ENCODE measurements at places on chromosomes 11 and 22.

DNA sequence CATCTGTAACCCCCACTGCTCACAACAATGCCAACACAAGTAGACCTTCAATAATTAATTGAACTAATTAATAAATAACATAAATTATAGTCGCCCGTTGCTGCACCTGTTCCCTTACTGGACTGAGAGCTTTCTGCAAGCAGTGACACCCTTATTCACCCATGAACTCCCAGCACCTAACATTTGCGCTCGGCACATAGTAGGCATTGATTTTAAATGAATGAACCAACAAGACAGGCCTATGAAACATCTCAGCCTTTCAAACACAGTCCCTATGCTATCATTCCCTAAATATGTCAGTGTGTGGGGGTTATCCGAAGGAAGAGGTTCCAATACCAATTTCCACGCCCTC, 1.1 kb downstream of the THAP12 start:
- no peak for DNase-seq

GRCh38 chr22:40022536-40023240, 27.9 kb downstream of the FAM83F start:
- DNase-seq: no peak

GRCh38 chr22:25367756-25368155, 148.3 kb downstream of the CRYBB2 start:
- DNase-seq: no peak

GRCh38 chr22:48061726-48062125, 1299.3 kb downstream of the TBC1D22A start:
- no peak for DNase-seq

GRCh38 chr22:48417225-48418070, 1410.2 kb downstream of the BRD1 start:
- no peak for DNase-seq

- no peak for DNase-seq
These were observed 76.6 kb downstream of the USP35 start for GRCh38 chr11:78265326-78265725.

DNA sequence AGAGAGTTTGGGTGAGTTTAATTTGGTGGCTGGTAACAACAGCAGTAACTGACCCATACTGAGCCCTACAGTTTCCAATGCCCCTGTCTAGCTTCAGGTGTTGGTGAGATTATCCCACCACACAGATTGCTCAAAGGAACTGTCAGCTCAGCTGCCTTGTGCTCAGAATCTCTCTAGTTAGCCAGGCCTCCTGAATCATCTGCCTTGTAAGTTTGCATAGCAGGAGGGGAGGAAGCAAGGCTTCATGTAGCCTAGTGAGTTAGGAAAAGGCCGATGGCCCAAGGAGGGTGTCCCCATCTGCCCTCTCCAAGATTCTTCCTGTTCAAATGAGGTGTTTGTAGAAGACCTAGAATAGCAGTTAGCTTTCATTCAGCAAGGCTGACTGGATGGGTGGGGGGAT, 74.3 kb downstream of the MICAL2 start:
- DNase-seq: no peak

- peak; percentile 19 for DNase-seq
These were observed at the start of gene GNAZ for GRCh38 chr22:23070418-23071229. GNAZ (plus strand) TSS chr22:23070519; CDS start chr22:23095696, 25,177 bp downstream.

GRCh38 chr11:101003468-101003867, 126.1 kb downstream of the PGR start:
- DNase-seq: no peak

DNA sequence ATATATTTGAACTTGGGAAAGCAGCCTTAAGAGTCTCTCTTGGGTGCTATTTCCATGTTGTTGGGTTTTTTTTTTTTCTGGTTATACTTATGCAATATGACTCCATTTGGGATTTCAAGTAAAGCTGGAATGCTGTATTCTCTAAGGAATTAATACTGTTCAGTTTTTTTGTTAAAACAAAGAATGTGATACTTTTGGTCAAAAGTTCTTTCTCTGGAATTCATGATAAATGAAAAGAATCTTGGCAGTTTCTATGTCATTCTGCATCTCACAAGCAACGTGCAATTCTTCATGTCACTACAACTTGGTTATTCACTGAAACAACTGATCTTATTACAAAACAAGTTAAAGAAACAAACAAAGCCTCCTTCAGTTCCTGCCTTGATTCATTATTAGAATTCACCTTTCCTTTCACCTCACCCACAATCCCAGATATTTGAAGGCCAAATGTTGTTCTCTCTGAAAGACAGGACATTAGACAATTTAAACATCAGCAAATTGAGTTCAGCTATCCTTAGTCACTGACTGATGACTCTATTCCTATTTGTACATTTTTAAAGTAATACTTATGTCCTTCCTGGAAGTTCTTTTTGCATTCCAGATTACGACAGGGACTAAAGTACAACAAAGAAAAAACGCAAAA, 176.2 kb downstream of the SBF2 start:
- no peak for DNase-seq

DNA sequence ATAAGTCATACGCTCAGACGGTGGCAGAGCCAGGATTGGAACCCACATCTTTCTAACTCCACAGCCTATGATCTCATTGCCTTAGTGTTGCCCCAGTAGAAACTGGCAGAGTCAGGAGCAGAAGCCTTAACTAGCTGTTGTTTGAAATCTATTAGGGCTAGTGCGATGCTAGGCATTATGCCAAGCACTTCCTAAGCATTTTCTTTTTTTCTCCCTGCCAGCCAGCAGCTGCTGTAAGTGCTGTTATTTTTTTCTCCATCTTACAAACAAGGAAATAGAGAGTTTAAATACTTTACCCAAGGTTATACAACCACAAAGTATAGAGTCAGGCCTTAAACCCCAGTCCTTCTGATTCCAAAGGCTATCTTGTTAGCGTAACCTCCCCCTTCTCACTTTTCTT, 161.0 kb upstream of the SORL1-AS1 start:
- DNase-seq: no peak

DNA sequence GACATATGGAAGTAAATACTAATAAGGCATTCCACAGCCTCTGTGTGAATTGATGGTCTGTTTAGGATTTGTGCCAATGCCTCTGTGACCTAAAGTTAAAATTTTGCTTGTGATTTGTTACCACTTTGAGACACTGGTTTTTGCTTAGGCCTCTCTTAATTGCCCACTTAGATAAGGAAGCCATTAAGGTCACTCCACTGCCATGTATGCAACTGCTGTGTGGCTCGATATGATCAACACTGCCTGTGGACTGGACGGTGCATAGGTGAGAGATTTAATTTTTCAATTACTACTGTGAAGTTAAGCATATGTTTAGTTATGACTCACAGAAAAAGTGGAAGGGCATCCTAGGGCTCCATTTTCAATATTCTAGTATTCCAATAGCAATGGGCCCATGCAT, 36.9 kb downstream of the CSRP3 start:
- DNase-seq: no peak

- no peak for DNase-seq
These were observed 150.6 kb downstream of the CNTN5 start for GRCh38 chr11:99171330-99171729.

DNA sequence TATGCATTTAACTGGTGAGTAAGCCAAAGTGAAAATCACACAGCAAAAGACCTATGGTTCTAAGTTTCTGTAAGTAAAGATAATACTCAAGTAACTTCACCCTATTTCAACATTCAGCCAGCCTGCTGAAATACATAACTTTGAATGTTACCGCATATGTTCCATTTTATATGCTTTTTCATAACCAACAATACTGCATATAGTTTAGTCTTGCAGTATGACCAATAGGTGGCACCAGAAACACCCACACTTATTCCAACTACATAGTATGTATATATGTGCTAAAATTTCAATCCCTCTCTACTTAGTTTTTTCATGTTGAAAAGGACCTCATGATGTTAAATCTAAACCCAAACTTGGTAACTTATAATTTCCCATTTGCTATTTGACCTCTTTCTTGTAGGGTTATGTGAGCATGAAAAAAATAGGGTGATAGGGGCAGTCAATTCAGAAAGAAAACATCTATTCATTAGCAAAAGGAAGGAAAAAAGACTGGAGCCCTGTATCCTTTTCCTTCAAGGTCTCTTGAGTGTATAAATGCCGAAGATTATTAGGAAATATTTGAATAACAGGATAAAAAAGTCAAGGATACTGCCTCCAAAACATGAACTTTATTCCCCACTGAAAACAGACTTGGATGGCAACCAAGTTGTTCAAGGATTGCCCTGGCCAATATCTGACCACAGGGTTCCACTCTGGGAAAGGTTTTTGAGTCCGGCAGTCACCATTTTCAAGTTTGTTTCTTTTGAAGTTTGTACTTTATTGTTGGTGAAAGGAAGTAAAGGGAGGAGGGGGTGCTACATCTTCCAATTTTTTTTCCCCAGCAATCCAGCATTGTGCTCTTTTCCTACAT, 23.8 kb upstream of the FZD4 start:
- no peak for DNase-seq

GRCh38 chr11:61000426-61000825, 28.9 kb downstream of the CD6 start:
- DNase-seq: no peak

GRCh38 chr11:10725114-10725906, 25.7 kb upstream of the CTR9 start:
- no peak for DNase-seq

GRCh38 chr11:64056213-64056785, 20.6 kb downstream of the FLRT1 start:
- no peak for DNase-seq

DNA sequence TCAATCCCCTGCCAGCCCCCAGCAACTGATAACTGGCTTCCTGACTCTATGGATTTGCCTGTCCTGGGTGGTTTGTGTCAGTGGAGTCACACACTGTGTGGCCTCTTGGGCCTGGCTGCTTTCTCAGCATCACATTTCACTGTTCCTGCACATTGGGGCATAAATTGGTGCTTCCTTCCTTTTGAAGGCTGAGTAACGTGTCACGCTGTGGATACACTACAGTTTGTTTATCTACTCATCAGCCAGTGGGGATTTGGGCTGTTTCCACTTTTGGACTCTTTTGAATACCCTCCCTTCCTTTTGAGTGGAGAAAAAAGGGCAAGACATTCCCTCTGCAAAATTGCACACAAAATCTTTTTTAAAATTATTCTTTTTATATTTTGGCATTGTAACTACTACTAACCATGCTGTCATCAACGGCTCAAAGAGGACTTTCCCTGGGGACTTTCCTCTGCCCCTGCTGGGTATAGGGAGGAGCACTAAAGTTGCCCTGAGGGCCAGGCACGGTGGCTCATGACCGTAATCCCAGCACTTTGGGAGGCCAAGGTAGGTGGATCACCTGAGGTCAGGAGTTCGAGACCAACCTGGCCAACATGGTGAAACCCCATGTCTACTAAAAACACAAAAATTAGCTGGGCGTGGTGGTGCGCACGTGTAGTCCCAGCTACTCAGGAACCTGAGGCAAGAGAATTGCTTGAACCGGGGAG, 7.8 kb upstream of the CELSR1 start:
- DNase-seq: no peak

GRCh38 chr11:67387069-67387468, 4.7 kb upstream of the RAD9A start:
- no peak for DNase-seq

DNA sequence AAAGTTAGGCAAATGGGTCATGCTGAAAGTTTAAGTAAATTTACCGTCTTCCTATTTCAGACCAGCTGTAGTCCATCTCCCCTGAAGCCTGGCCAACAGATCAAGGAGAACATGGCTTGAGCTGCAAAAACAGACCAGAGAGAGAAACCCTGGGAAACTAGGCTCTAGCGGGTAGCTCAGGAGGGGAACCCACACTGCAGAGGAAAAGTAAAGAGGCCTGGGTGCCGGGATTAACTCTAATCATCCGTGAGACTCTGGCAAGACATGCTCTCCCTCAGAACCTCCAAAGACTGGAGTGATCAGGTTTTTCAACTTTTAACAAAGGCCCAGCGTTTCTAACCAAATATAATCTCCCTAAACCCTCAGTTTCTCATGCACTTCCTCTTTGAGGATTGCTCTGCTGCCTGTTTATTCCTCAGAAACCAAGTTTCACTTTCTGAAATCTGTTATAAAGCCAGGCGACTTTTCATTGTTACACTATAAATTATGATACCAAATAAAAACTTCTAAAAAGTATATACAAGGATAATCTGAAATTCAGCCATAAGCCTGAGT, 67.5 kb downstream of the GAB2 start:
- DNase-seq: no peak

- DNase-seq: no peak
These were observed 162.8 kb downstream of the ARHGAP42 start for GRCh38 chr11:100849901-100850235.

DNA sequence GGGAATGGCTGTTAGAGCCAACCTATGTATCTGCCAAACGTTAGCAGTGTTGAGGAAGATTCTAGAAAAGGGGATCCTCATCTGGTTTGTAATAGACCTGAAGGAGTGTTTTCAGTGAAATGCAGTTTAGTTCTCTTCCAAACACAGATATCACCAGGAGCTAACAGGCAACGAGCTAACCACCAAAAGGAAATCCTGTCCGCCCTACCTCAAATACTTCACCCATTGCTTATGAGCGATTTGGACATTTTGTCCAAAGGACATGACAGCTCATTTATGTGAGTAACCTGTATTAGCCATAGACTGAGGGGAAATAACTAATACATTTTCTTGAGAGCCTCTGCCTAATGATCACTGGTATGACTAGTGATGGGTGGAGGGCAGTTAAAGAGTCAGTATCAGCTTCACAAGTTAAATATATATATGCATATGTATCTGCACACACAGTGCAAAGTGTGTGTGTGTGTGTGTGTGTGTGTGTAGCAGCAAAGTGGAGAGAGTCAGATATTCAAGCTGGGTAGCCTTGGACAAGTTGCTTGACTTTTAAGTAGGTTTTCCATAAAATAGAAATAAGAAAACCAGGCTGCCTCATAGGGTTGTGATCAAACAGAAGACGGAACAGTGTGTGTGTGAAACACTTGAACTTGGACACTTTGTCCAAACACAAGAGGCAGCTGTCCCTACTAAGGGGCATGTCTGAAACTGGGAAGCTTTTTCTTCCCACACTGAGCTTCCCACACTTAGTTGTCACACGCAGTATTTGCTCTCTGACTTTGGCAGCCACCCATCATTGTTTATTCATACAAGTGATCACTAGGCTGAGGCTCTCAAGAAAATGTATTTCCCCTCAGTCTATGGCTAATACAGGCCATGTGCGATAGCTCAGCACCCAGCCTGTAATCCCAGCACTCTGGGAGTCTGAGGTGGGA, 940 bp upstream of the C11orf91 start:
- DNase-seq: no peak

GRCh38 chr11:10641177-10641911, 52.2 kb downstream of the IRAG1 start:
- no peak for DNase-seq

- DNase-seq: no peak
These were observed 21.6 kb upstream of the SLC36A4 start for GRCh38 chr11:93219440-93219839.
